ENCODE measurements at places on chromosomes 7 and 10. TPM values are rescaled to one million over a fixed set of nuclear protein-coding genes. Genes with fewer than 3 reads are reported as not detected.

CALML3 gene
- not detected for total RNA-seq

PSMA2 gene
- total RNA-seq, result 64.4 TPM

GPRIN2 gene
- not detected for total RNA-seq

DNA sequence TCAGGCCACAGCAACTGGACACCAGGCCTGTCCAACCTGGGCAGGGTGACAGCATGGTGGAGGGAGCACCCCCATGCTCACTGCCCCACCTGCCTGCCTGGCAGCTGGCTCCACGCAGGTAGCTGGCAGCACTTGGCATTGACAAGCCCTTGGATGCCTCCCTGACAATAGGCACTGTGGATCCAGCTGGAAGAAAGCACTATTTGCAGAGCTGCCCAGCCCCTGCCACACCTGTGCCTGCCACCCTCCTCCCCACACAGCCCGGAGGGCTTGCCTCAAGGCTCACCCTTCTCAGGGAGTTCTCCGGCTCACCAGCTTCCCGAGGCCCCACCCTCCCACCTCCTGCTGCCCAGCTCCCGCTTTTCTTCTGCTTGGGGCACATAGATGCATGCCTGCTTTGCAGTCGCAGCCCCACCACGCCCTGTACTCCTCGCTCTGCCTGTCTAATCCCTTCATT, 160.1 kb downstream of the NEURL1 start:
- peak; percentile 51 for DNase-seq

TFR2 gene
- not detected for total RNA-seq

DNA sequence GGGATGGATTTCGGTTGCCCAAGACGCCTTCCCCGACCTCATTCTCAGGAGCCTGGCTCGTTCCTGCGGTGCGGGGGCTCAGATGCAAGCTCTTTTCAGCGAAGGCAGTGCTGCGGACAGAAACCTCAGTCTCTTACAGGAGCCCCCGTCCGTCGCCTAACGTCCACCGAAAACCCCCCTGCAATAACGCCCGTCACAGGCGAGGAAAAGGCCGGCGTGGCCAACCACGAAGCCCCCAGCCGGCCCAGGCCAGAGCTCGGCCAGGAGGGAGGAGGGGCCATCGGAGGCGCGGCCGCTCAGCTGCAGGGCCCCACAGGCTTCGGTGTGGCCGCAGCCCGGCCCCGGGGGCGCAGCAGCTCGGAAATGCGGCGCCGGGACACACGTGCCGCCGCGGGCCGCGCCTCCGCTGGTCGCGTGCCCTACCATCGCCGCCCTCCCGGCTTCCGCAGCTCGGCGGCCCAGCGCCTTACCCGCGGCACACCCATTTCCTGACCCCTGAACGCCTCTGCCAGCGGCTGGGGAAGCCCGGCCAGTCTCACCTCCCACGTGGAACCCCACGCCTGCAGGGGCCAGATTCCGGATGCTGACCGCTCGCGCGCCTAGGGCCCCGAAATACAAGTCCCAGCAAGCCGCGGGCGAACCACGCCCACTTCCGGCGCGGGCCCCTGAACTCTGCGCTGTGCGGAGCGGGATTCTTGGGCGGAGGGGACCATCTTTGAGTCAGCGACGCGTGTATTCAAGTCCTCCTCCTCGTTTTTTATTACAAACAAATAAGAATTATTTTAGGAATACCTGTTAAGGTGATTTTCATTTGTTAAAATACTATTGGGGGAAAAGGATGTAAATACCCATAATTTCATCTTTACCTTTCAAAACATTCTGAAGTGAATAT, at the start of gene ZNF239:
Gene ZNF239, minus strand, starts transcription at position 616 of the 892 bp plus-strand sequence. CDS start 16,537 bp downstream, outside the sequence.
- DNase-seq, result peak; percentile 95

DNA sequence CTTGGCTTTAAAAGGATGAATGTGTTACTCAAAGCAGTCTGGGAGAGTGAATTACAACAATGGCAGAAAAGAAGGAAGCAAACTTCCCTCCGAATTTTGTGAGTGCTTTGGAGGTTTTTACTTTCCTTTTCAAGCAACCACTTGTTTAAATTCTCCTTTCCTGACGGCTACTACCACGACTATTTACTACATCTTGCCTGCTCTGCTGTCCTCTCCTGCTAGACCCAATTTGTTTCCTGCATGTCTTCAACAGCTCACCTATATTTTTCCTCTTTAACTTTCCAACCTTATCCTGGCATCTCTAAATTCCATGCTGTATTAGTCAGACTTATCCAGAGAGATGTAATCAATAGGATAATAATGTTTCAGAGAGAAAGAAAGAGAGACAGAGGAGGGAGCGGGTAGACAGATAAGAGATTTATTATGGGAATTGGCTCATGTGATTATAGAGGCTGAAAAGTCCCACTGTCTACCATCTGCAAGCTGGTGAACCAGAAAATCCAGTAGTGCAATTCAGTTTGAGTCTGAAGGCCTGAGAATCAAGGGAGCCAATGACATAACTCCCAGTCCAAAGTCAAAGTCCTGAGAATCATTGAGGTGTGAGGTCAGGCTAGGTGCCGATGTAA, 42.8 kb upstream of the SLC13A1 start:
- no peak for DNase-seq

FOXP2 gene
- 2.0 TPM for total RNA-seq

- DNase-seq, result no peak
These were observed 18.0 kb downstream of the FOXL3 start for GRCh38 chr7:307970-308369.

MARVELD1 gene
- 27.8 TPM for total RNA-seq

DNA sequence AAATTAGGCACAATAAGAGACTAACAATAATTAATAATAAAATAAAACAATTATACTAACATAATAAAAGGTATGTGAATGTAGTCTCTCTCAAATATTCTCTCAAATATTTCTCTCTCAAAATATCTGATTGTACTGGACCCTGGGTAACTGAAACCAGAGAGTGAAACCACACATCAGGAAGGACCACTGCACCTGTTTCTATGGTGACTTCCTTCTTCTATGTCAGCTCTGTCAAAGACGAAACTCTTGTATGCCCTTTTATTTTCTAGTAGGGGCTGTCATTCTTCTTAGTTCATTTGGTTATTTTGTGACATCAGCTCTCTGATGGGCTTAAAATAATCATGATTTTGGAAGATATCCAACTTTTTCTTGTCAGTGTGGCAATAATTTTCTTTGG, 428.0 kb upstream of the TPK1 start:
- DNase-seq, result no peak

GRCh38 chr10:46327685-46328084, 40.9 kb downstream of the ANTXRL start:
- DNase-seq, result no peak

CLRN3 gene
- total RNA-seq, result not detected

- DNase-seq, result no peak
These were observed 39.9 kb upstream of the TMEM229A start for GRCh38 chr7:124072603-124073309.

TRIL gene
- 1.3 TPM for total RNA-seq

GRCh38 chr7:158064631-158065030, 523.0 kb downstream of the PTPRN2 start:
- DNase-seq, result peak; percentile 8

GRCh38 chr10:72260976-72261783, 12.5 kb upstream of the DDIT4 start:
- DNase-seq, result no peak

- no peak for DNase-seq
These were observed 39.9 kb upstream of the SMNDC1 start for GRCh38 chr10:110344622-110345021.

- no peak for DNase-seq
These were observed 499.7 kb downstream of the CALN1 start for GRCh38 chr7:71912476-71912875.

GRCh38 chr7:142851919-142852318, 3.0 kb upstream of the EPHB6 start:
- DNase-seq, result no peak

DNA sequence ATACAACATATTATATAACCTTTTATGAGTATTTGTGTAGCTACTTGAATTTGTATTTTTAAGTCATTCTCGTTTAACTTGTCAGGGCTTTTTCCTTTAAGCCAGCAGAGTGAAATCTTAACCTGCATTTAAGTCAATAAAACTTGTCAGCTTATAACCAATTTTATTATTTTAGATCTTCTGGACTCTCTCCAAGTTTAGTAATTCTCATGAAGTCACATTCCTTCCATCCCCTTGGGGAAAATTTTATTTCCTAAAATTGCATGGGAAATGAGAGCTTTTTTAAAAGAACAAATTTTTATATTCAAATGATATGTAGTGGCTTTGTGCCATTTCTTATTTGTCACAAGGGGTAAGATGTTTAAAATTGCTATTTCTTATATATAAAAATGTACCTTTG, 74.0 kb downstream of the SEPTIN7 start:
- DNase-seq, result no peak

SEMA3C gene
- total RNA-seq, result 40.0 TPM

- DNase-seq, result no peak
These were observed 240.6 kb upstream of the SEMA3C start for GRCh38 chr7:81159402-81159801.

GRCh38 chr10:132198381-132199181, 11.8 kb downstream of the DPYSL4 start:
- DNase-seq, result peak; percentile 63

- peak; percentile 28 for DNase-seq
These were observed 256.7 kb downstream of the AGMO start for GRCh38 chr7:15305002-15305600.

TRIM73 gene
- 1.1 TPM for total RNA-seq

NKX2-3 gene
- not detected for total RNA-seq

GRCh38 chr10:23311034-23311433, 33.6 kb downstream of the C10orf67 start:
- no peak for DNase-seq

- peak; percentile 81 for DNase-seq
These were observed 22.6 kb upstream of the PRTFDC1 start for GRCh38 chr10:24974976-24975375.

- peak; percentile 55 for DNase-seq
These were observed 138.1 kb upstream of the CDCA7L start for GRCh38 chr7:22083704-22084240.

DNA sequence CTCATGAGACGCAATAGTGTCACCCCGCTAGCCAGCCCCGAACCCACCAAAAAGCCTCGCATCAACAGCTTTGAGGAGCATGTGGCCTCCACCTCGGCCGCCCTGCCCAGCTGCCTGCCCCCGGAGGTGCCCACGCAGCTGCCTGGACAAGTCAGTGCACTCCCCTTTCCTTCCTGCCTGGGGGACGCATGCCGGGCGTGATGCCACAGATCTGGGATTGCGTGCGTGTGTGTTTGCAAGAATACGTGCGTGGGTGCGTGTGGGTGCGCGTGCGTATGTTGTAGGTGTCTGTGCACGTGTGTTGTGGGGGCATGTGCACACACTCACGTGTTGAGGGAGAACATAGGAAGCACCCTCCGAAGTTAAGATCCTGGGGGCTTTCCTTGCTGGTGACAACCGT, 23.5 kb downstream of the PFKFB3 start:
- no peak for DNase-seq

- no peak for DNase-seq
These were observed 478.9 kb downstream of the PTPRN2 start for GRCh38 chr7:158108646-158109293.

CAV2 gene
- total RNA-seq, result 186 TPM

DNA sequence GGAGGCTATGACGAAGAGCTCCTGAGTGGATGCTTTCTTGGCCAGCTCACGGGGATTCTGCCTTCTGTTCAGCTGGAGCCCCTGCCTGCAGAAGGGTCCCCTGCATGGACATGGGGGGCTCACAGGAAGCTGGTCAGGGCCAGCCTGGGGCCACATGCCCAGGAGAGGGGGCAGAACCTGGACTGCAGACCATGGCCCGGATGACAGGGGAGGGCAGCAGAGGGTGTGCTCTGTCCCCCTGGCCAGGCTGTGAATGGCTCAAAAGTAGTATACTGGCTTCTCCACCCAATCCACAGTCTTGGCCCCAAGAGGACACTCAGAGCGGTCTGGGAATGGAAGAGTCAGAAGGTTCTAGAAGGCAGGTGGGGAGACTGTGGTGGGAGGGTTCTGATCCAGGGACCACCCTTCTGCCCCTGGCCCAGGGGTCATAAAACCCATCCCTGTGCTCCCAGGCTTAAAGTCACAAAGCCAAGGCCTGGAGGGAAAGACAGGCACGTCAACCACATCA, 40.3 kb downstream of the PPIF start:
- no peak for DNase-seq

SFR1 gene
- 7.1 TPM for total RNA-seq

DNA sequence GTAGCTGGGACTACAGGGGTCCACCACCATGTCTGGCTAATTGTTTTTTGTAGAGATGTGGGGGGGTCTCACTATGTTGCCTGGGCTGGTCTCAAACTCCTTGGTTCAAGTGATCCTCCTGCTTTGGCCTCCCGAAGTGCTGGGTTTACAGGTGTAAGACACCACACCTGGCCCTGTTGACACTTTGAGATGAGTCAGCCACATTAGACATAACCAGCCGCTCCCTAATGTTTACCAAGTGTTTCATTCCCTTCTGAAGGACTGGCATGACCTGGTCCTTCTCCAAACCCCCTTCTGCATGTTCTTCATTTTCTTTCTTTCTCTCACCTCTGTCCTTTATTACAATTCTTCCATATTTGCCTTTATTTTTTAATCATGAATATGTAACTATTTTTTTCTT, 67.8 kb downstream of the TAF3 start:
- no peak for DNase-seq

DNA sequence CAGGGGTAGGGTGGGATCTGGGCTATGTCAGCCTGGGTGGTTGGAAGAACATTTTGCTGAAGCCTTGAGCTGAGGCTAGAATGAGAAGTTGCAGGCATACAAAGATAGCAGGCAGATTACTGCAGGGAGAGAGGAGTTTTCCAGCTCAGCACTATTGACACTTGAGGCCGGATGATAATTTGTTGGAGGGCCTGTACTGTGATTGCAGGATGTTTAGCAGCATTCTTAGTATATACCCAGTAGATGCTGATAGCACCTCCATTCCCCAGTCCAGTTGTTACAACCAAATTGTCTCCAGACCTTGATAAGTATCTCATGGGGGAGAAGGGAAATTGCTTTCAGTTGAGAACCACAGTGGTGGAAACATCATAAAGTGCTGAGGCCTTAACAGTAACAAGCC, 158.6 kb upstream of the CHRM2 start:
- DNase-seq, result no peak

OSBPL3 gene
- 9.7 TPM for total RNA-seq

STOX1 gene
- 0.15 TPM for total RNA-seq

DNA sequence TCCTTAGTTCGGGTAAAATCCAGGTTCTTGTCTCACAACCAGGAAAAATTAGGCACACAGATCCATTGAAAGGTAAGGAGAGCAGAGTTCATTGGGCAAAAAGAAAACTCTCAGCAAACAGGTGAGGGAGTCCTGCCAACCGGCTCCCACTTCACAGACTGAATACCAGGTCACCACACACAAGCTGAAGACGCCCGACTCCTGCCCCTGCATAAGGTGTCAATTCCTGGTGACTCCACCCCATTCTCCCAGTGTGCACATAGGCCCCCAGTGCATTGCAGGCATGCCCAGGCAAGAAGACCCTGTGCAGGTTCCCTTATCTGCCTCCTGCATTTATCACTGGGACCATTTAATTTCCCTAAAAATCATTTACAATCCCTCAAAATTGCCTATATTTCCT, 354.6 kb downstream of the LRRTM3 start:
- DNase-seq, result no peak

Data from right cardiac atrium (tissue), 5 donors.